K562 (cell line): ENCODE measurements at places on chromosomes 16 and 17.

DNA sequence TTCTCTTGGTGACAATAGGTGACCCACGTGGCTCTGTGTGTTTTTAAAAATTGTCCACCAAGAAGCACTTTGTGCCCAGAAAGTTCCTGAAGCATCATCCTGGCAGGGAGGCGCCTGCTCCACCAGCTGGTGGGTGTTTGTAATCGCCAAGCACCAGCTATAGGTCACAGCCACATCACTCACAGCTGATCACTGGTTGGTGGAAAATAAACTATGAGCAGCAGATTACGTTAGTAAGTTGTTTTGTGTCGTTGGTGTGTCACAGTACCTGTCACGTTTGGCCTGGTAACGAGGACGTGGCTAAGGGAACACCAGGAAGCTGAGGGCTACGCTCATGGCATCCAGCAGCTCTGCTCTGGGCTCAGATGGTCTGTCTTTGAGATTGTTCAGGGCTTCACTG lies 10.1 kb downstream of the MRM3 start:
- DNase-seq, result no peak

- DNase-seq, result no peak
Observed at GRCh38 chr16:56732366-56732765, 2.4 kb downstream of the NUP93 start.

DNA sequence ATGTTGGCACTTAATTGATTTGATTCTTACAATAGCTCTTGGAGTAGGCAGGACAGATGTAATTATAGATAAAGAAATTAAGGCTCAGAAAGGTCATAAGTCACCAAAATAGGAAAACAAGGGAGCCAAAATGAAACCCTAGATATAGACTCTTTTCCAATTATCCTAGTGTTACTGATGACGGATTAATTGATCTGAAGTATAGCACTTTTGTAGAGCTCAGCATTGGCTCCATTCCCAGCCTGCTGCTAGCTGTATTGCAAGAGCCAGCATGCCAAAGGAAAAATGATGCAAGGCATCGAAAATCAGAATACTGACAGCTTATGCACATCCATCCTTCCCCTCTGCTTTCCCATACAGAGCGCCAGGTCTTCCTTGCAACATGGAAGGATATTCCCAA lies 21.6 kb upstream of the RASL10B start:
- DNase-seq, result no peak

- DNase-seq, result no peak
Observed at GRCh38 chr16:62445909-62446308, 409.7 kb upstream of the CDH8 start.

DNA sequence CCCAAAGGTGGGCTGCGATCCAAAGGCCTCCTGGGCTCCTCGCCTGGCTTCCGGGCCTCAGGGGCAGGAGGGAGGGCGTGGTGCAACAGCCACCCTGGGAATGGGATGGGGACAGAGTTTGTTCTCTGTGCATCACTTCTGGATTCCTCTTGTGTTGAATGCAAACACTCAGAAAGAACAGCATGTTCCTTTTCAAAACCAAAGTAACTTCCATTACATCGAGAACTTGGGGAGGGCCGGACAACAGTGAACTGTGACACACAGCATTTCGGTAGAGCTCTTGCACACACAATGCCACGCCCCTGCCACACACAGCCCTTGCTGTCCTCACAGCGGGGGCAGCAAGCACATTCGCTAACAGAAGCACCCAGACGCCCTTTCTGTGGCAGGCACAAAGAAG lies 36.1 kb upstream of the FASN start:
- DNase-seq, result no peak

DNA sequence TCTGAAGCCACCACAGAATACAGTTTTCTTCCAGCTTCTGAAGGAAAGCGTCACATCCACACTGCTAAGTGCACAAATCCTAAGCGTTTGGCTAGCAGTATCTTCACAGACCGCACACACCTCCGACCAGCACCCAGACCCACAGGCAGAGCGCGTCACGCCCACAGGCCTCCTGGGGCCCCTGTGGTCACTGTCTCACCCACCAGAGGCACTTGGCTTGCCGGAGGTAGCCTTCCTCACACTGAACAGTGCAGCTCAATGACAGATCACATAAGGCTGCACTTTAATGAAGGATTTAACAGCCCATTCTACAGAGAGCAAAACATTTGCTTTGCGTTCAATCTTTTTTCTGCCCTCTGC lies 21.2 kb downstream of the SPHK1 start:
- peak; percentile 10 for DNase-seq

- no peak for DNase-seq
Observed at GRCh38 chr16:17362946-17363345, 107.8 kb downstream of the XYLT1 start.

DNA sequence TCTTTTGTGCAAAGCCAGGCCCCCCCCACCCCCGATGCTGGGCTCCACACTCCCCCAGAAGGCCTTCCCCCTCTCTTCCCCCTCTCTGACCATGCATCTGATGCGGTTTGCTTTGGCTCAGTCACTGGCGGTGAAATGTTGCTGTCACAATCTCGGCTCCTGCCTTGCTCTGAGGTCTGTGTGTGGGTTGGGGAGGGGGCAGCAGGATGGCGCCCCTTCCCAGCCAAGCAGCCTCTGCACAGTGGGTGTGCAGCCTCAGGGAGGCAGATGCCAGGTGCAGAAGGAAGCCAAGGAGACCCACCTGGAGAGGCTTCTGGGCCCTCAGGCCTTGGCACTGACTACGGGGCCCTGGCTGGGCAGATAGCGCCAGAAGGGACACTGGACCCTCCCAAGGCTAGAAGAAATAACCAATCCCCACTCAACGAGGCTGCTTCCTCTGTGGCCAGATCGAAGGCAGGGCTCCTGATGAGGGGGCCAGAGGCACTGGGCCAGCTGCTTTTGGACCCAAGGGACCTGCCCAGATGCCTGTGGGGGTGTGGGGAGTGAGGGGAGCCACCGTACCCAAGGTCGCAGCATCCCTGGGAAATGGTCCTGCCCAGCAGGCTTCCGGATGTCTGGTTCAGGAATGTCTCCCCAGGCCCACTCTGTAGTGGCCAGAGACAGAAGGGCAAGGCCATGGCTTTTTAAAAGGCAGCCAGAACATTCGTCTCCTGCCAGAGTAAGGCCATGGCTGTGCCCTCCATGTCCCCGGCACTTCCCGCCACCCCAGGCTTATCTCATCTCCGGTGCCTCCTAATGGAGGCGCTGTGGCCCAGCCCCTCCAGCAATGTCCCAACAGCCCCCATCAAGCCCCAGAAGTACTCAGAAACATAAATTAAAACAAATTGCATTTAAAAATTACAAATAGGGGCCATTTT lies 43.4 kb upstream of the SLC38A10 start:
- no peak for DNase-seq

GRCh38 chr17:29847527-29848400 lies 82.3 kb downstream of the SSH2 start:
- peak; percentile 50 for DNase-seq

- no peak for DNase-seq
Observed at GRCh38 chr17:68657166-68657565, 56.0 kb upstream of the FAM20A start.

- DNase-seq, result peak; percentile 6
Observed at GRCh38 chr16:2897110-2897509, 14.1 kb downstream of the FLYWCH2 start.

DNA sequence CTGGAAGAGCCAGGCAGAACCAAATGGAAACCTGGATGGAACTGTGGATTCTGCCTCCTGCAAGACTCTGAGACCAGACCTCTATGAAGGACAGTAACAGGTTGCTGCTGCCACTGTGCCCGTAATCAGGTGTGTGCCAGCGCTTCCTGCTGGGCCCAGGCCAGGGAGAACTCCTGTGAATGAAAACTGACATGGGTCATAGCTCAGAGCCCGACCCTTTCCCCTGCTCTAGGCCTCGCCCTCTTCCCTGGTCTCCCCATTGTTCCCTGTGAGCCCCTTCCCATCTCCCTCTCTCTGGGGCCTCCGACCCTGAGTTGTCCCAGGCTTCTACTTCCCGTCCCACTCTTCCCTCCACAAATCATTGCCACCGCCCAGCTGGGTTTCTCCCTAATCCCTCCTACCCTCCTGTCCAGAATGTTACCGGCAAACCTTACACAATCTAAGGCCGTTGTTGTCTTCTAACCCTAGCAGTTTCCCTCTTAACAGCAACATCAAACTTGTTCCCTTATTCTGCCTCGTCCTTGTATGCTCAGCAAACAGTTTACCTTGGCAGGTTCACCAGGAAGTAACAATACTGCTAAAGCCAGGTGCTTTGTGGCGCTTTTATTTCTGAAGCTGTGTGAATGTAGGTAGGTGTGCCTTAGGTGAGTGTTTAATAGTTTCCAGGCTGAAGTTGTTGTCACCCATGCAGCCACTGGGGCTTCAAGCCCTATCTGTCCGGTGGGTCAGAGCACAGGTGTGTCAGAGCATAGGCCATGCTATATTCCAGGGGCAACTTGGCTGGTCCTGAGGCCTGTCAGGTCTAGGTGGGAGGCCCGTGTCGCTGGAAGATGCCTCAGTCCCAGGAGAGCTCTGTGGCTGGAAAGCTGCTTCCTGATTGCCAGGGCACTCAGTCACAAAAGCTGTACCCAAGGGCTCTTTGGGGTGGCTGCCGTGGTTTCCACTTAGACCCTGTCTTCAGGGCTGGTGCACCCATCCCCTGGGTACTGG lies 32.0 kb downstream of the SMPD3 start:
- no peak for DNase-seq

- DNase-seq, result no peak
Observed at GRCh38 chr17:82844796-82845162, 5.0 kb upstream of the ZNF750 start.

DNA sequence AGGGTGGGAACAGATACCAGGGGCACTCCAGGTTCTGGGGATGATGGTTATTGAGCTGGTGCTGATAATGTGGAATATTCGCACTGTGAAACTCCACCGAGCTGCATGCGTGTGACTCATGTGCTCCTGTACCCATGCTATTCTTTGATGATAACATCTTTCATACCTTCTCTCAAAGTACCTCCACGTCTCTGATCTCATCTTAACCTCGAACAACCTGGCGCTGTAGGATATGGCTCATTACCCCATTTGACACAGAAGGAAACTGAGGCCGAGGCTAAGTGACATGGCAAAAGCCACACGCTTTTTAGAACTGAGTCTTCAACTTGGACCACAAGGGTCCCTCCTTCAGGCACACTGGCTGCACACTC lies 30.2 kb upstream of the MRPS23 start:
- DNase-seq, result no peak

- peak; percentile 27 for DNase-seq
Observed at GRCh38 chr16:5668553-5668952, 571.0 kb upstream of the EEF2KMT start.

- DNase-seq, result no peak
Observed at GRCh38 chr17:5297245-5297644, 15.2 kb downstream of the RABEP1 start.

DNA sequence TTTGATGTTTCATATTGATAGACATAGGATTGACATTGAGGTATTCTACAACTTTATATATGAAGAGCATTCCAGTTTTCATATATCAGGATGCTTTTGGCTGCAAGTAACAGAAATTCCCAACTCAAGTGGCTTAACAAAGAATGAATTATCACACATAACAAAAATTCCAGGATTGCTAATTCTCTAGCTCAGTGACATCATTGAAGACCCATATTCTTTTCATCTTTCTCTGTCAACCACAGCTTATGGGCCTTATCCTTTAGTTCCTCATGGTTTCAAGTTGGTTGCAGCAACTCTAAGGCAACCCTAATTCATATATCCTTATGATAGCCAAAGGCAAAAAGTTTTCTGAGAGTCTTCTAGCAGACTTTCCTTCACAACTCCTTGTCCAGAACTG lies 91.5 kb upstream of the HAS3 start:
- no peak for DNase-seq

DNA sequence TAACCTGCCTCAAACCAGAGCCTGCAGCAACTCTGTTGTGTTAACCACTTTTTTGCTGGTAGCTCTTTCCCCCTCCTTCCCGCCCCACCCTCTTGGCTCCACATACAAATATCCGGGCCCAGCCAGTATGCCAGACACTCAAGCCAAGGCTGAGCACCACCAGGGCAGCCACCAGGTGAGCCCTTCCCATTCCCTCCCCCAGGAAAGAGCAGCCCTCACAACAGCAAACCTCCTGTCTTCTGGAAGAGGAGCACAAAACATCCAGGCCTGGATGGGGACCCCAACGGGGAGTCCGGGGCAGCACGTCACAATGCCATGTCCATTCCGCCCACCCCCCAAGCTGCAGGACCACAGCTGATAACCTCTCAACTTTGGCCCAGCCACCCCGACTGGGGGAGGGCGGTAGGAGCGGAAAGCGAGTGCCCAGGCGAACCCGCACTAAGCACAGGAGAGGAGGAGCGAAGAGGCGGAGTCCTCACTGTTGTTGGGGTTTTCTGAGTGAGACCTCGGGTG lies 757 bp downstream of the ORMDL3 start:
- peak; percentile 79 for DNase-seq
